Myocyte (in vitro differentiated cells): ENCODE measurements at places on chromosomes 2 and 18. TPM values are rescaled to one million over a fixed set of nuclear protein-coding genes. Genes with fewer than 3 reads are reported as not detected.
A peak's percentile ranks its signal among the peaks of the same experiment; 100 is the strongest.

- DNase-seq = no peak
Measured at GRCh38 chr2:216596980-216597509, 36.2 kb upstream of the IGFBP2 start.

GRCh38 chr2:156189584-156189983 lies 142.9 kb downstream of the NR4A2 start:
- DNase-seq = no peak

- DNase-seq = peak; percentile 50
Measured at GRCh38 chr2:186503827-186504606, 18.0 kb downstream of the ZC3H15 start.

DNA sequence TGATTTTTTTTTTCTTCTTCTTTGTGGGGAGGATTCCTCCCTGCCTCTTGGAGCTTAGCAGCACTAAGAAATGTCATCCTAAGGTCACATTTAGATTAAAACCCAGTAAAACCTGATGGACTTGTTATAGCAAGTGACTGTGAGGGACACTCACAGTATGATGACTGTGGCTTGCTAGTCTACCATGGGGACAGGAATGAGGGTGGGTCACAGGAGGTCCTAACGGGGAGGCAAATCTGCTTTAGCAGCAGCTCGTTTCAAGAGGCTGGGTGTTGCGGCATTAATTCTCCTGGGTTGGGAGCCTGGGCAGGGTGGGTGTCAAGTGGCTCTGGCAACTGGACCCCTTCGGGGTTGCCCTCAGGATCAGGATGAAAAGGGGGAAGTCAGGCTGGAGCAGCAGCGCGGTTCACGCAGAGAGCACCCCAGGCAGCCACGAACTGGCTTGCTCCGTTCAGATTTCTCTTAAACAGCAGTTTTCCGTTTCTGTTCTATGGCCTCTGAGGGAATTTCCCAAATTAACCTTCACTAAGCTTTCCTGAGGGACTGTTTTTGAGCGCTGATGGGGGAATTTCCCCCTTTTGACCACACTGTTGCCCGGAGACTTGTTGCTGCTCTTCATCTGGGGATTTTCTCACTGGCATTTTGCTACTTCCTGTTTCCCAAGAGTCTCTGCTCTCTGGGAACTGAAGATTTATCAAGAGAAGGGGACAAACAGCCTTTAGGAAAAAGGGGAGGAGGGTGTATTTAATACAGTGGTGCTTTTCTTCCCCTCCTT lies 59.8 kb upstream of the PELI1 start:
- no peak for DNase-seq

GRCh38 chr2:136319651-136320050 lies 201.7 kb upstream of the CXCR4 start:
- DNase-seq = no peak

DNA sequence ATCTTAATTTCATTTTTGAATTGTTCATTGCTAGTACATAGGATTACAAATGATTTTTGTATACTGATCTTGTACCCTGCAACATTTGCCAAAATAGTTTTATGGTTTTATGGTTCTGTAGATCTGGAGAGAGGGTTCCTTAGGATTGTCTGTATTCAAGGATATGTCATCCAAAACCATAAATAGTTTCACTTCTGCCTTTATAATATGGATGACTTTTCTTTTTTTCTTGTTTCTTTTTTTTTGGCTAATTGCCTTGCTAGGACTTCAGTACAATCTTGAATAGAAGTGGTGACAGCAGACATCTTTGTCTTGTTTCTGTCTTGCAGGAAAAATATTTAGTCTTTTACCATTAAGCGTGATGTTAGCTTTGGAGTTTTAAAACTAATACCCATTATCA lies 383.9 kb upstream of the HS6ST1 start:
- DNase-seq = no peak

DNA sequence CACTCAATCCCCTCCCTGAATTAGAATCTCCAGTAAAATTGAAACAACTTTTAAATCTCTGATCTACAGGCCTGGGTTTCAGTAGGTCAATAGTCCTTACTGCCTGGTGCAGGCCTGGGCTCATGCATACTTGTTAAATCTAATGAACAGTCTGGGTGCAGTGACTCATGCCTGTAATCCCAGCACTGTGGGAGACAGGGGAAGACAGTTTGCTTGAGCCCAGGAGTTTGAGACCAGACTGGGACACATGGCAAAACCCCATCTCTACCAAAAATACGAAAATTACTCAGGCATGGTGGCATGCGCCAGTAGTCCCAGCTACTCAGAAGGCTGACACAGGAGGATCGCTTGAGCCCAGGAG lies 94.7 kb upstream of the SP3 start:
- DNase-seq = peak; percentile 72

GRCh38 chr2:98751748-98752147 lies 20.8 kb upstream of the MGAT4A start:
- no peak for DNase-seq

DNA sequence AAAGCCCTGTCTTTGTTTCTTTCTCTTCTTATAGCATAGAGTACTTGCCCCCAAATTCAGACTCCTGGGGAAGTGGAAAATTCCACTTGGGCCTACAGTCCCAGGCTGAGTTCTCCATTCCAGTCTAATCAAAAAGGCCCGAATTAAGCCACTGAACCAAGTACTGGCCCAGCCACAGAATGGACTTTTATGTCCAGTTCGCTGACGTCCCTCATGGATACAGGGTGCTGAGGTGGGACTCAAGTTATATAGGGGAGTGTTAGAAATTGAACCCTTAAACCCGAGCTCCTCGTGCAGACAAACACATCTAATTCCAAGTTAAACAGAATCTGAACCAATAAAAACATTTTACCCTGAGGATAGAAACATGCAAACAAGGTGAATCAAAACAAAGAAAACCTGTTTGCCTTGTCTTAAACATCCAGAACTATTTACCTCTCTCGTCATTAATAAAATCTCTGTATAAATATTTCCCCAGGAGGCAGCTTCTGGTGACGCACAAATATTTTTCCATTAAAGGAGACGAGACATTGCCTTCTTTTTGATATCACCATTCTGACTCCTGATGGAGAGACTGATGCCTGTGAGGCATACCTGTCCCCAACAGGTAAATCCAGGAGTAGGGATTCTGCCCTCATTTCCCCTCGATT lies 136.8 kb upstream of the ARL4C start:
- no peak for DNase-seq

DNA sequence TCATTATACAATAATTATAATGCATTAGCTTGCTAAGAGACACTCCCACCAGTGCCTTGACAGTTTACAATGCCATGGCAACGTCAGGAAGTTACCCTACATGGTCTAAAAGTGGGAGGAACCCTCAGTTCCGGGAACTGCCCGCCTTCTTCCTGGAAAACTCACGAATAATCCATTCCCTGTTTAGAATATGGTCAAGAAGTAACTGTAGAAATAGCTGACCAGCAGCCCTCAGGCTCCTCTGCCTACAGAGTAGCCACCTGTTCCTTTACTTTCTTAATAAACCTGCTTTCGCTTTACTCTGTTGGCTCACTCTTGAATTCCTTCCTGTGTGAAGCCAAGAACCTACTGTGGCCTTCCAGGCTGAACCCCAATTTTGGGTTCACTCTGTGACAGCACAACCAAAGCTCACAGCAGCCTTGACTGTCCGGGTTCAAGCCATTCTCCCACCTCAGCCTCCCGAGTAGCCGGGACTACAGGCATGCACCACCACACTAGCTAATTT lies 20.0 kb upstream of the PTPN2 start:
- DNase-seq = peak; percentile 14

- no peak for DNase-seq
Measured at GRCh38 chr2:8528863-8529262, 153.0 kb upstream of the ID2 start.

DNA sequence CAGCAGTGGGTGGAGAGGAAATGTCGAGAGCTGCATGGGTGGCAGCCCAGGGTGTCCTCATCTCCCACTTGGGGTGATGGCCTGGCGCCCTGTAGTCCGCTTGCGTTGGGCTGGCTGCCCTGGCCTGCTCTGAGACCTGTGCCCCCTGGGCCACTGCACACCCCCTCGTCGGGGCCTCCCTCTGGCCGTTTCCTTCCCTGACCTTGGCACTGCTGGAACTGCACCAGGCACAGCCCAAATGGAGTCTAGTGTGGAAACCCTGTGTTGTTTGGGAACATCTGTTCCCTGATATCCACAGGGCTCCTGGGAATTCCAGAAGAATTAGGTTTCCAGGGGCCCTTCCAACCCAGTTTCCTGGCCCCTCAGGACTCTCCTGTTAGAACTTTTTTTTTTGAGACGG lies 13.9 kb downstream of the EFHD1 start:
- no peak for DNase-seq

The IL1R2 gene
- not detected in 2 replicates for total RNA-seq

The SERPINB3 gene
- total RNA-seq = not detected in 2 replicates

The APCDD1 gene
- 0.91 and 2.5 TPM in 2 replicates for total RNA-seq
